SK-MEL-5 (cell line): ENCODE measurements at places on chromosomes 6 and 20. TPM values are rescaled to one million over a fixed set of nuclear protein-coding genes. Genes with fewer than 3 reads are reported as not detected.

ROMO1 gene
- total RNA-seq, result 250 and 273 TPM in 2 replicates

BMP6 gene
- 0.05 TPM in 2 replicates for total RNA-seq

GHRH gene
- not detected in 2 replicates for total RNA-seq

CAP2 gene
- 21.3 and 21.8 TPM in 2 replicates for total RNA-seq

DNA sequence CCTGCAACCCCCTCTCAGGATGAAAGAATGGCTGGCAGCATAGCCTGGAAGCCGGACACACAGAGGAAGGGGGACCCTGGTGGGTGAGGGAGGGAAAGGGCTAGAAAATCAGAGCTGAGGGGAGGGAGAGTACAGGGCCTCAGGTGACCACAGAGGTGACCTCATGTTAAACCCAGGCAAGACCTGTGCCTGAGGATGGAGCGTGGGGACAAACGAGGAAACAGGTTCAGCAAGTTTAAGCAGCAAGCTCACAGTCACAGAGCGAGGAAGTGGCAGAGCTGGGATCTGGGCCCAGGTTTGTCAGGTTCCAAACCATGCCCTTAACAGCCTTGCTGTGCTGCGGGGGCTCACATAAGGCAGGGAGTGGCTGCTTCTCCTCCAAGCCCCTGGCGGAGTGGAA, 4.0 kb upstream of the BPI start:
- DNase-seq, result no peak

SLPI gene
- not detected in 2 replicates for total RNA-seq

SHLD1 gene
- total RNA-seq, result 1.5 and 4.0 TPM in 2 replicates
